ENCODE measurements at places on chromosomes 7 and 10.

DNA sequence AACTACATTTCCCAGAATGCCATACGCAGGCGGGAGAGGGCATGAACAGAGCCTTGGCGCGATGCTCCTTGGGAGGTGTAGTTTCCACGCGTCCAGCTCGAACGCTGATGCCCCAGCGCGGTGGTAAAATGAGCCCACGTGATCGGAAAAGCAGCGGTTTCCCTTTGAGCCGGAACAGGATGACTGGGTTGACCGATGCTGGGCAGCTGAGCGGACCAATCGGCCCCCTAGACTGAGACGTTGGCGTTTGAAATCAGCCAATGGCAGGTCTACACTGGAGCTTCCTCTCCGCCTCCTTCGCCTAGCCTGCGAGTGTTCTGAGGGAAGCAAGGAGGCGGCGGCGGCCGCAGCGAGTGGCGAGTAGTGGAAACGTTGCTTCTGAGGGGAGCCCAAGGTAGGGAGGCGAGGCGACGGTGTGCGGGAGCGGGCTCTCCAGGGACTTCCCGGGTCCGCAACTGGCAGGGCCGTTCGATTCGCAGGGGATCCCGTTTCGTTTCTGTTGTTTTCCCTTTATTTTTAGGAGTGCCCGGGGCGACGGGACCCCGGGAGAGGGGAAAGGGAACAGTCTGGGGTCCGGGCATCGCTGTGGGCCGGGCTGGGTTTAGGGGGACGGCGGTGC lies at the start of gene BUB3:
BUB3 (plus strand) TSS at position 311 of the 619 bp plus-strand sequence. CDS start 516 bp downstream, outside the sequence.
- DNase-seq = peak; percentile 97

- no peak for DNase-seq
Measured at GRCh38 chr7:127893547-127893946, 137.7 kb downstream of the LRRC4 start.

- DNase-seq = no peak
Measured at GRCh38 chr7:108017776-108018151, 14.8 kb upstream of the LAMB1 start.

DNA sequence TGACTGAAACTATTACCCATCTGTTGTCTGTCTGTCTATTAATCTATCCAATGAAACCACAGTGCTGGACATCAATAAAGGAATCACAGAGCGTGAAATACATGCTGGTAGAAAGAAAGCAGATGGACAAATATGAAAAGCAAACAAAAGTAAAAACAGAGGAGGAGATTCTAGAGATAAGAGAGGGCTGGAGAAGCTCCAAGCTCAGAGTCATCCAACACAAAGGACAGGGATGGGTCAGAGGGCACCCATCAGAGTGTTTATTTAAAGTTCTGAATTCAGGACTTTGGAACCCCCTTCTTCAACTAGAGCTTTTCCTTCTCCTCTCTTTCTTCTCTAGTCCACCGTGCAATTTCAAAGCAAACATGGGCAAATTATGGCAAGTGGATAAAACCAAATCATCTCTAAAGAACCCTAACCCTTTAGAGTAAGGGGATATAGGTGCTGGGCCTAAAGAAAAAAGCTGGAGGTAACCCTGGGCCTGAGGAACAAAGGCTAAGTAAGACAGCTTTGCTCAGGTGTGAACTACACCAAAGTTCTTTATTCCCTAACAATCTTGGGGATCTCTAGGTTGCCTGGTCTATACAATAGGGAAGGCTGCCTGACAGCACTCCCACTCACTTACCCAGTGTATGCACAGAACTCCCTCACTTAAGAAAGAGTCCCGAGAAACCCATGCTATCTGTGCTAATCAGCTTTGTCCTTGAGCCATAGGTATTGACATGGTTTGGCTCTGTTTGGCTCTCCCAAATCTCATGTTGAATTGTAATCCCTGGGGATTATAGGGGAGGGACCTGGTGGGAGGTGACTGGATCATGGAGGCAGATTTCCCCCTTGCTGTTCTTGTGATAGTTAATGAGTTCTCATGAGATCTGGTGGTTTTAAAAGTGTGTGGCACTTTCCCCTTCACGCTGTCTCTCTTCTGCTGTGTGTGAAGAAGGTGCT lies 97.0 kb downstream of the BAMBI start:
- DNase-seq = no peak

- DNase-seq = no peak
Measured at GRCh38 chr10:29033311-29033940, 255.4 kb upstream of the LYZL1 start.

DNA sequence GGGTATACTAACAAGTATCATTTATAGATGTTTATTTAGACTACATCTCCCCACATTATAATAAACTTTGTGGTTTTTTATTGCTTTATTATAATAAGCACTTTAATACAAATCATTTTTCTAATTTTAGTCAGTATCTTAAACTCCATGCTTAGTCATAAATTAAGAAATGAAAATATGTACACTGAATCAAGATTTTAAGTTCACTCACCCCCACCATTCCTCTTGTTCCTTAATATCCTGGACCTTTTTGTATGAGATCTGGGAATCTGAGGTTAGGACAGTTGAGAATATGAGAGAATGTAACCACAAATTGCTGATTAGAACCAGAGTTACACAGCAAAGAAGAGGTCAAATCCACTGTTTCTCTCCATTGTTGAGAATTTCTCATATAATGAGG lies 93.6 kb upstream of the WNT16 start:
- DNase-seq = no peak

GRCh38 chr7:122750389-122750788 lies 47.7 kb upstream of the RNF148 start:
- no peak for DNase-seq

GRCh38 chr7:77989981-77990566 lies 191.5 kb downstream of the PHTF2 start:
- no peak for DNase-seq

GRCh38 chr10:5942001-5942400 lies 35.3 kb downstream of the IL15RA start:
- DNase-seq = no peak

DNA sequence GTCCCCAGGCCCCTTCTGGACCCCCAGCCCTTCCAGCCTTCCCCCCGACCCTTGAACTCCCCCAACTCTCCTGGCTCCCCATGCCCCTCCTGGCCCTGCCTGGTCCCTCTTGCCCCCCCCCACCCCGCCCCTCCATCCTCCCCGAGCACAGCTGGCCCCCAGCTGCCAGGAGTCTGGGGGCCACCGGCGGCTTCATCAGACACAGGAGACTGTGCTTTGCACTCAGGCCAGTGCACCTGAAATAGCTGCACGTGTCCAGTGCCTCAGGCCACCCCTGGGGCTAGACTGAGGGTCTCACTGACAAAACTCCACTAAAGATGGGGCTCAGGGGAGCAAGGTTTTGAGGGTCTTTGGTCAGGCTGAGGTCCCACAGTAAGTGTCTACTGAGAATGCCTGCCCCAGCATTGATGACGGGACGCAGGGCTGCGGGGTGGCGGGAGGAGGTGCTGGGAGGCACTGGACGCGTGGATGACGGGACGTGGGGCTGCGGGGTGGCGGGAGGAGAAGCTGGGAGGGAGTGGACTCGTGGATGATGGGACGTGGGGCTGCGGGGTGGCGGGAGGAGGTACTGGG lies 6.5 kb downstream of the FOXL3 start:
- DNase-seq = no peak

DNA sequence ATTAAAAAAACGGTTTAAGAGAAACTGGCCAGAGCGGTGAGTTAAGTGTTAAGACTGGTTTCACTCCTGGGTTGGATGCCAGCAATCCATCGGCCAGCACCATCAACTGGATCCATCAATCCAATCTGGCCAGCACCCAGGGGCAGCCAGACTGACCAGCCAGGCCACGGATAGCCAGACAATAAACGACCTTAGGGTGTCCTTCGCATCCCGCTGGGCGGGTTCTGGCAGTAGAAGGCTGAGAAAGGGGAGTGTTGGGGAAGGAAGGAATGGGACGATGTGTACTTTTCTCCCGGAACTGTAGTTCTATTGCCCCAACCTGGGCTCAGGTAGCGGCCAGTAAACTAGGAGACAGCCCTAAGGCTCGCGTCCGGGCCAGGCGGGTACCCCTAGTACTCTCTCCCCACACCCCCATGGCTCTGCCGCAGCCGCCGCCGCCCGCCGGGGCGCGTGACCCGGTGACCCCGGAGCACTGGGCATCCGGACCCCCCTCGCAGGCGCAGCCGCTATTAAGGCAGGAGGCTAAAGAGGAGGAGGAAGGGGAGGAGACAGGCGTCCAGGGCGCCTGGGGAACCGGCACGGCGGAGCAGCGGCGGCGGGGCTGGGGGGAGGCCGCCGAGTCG lies at the start of gene CASD1:
CASD1 (plus strand) TSS at position 546 of the 623 bp plus-strand sequence. CDS start 276 bp downstream, outside the sequence.
- peak; percentile 66 for DNase-seq

GRCh38 chr10:64379898-64380297 lies 858.7 kb downstream of the REEP3 start:
- DNase-seq = no peak

DNA sequence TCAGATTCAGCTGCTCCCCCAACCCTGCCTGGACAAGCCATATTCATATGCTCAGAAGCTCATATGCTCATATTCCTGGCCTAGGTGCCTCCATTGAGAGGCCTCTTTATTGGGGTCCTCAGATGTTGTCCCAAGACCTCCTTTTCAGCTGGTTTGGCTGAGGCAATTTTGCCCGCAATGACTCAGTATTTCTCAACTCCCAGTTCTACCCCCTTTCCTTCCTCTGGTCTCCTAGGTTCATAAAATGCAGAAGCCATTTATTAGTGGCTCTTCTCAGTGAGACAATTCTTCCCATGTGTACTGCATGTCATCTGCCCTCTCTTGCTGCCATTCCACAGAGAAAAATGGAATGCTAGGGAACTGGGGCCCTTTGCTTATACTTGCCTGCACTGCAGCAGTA lies 110.7 kb downstream of the INHBA start:
- DNase-seq = no peak

DNA sequence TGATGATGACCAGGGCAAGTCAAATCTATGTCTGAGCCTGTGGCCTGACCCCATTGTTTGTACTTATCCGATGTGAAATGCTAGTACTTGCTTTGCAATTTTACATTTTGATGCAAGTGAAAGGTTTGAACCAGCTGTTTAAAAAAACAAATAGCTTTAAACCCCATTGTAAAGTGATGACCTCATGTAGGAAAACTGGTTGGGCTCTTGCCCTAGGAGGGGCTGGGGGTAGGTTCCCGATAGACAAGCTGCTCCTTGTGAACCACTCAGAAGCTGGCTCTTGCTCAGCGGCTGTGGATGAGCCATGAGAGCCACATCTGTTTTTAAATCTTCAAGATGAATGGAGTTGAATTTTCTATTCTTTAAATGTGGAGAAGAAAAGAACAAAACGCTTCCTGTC lies 185.3 kb downstream of the WDR11 start:
- DNase-seq = no peak

DNA sequence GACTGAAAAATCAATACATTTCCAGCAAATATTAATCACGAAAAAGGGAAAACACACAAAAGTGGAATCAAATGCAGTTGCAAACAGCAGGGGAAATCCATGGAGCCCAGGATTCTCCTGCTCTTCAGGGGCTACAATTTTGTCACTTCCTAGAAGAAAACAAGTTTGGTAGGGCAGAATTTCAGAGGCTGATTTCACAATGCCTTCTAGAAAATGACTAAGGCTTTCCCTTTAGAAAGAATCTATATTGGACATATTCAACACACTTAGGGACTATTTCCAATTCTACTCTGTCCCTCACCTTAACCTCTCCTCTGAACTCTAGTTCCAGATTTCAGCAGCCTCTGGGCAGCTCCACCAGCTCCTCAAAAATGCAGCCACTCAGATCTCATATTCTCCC lies 111.3 kb downstream of the HECTD2 start:
- no peak for DNase-seq

DNA sequence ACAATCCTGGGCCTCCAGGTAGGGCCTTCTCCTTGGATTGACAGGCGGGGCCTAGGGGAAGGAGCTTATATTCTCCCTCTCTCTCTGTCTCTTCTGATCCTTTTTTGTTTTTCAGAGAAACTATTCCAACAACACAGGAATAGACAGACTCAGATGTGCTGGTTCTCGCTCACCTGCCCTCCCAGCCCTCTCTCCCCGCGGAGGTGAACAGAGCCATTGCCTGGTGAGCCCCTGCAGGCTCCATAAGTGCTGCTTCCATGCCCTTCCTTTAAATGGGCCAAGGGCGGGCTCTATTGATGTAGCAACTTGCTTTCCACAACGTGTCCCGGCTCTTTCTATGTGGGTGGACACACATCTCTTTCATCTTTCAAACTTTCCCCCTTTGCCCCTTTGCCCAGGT lies 47.2 kb upstream of the IGFBP3 start:
- no peak for DNase-seq

GRCh38 chr7:128783143-128783861 lies 7.7 kb upstream of the OPN1SW start:
- DNase-seq = no peak

- DNase-seq = peak; percentile 42
Measured at GRCh38 chr10:71694567-71694968, 25.0 kb downstream of the C10orf105 start.

DNA sequence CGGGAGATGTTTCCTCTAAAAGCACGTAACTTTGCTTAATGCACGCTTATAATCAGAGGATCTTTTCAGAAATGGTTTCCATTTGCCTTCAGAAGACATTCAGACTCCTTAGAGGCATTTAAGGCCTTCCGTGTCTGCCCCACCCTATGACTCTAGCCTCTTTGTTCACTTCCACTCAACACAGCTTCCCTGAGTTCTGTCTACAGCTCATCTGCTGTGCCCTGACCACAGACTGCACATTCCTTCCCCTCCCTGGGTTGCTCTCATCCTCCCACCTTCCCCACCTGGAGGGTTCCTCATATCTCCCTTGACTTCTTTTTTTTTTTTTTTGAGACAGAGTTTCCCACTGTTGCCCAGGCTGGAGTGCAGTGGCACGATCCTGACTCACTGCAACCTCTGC lies 16.6 kb downstream of the FBH1 start:
- no peak for DNase-seq

DNA sequence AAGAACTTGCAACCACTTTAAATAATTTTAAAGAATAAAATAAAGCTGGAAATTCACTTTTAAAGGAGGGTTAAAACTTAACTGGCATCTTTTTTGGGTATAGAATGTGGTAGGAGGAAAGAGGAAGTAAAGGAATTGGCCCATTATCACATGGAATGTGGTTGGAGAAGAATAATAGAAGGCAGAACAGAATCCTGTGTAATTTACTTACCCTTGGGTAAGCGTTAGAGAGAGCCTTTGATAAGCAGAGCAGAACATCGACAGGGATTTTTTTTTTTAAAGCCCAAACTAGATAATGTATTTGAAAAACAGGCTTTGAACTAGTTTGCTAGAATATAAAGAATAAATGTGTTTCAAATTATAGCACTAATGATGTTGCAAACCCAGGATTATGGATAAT lies 199.8 kb upstream of the KIAA1217 start:
- no peak for DNase-seq
